ENCODE measurements at places on chromosomes 13 and 19. TPM values are rescaled to one million over a fixed set of nuclear protein-coding genes. Genes with fewer than 3 reads are reported as not detected.

- no peaks in the 10 kb centered on the region for H3K27me3 ChIP-seq
- no peaks in the 10 kb centered on the region for H3K4me1 ChIP-seq
- DNase-seq, result no peak
These were observed 1365.0 kb downstream of the EFNB2 start for GRCh38 chr13:105170438-105170837.

DNA sequence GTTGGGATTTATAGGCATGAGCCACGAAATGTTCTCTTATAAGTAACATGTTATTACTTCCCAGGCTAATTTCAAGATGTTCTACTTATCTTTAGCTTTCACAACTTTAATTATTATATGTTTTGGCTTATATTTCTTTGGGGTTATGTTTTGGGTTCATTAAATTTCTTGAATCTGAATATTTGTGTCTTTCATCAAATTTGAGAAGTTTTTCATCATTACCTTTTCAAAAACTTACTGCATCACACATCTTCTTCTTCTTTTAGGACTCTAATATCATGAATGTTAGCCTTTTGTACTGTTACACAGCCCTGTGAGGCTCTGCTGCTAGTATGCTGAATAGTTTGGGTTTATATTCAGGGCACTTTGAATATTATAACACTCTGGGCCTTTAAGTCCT, 9.7 kb upstream of the ZNF266 start:
- no peaks in the 10 kb centered on the region for H3K4me1 ChIP-seq
- no peak for DNase-seq
- no peak overlapping the region for H3K27ac ChIP-seq
- H3K27me3 ChIP-seq, result no peaks in the 10 kb centered on the region
- no peaks in the 10 kb centered on the region for H3K36me3 ChIP-seq

GRCh38 chr19:52331757-52332156, 4.3 kb upstream of the ZNF610 start:
- H3K4me1 ChIP-seq, result no peaks in the 10 kb centered on the region
- DNase-seq, result no peak
- no peak overlapping the region for H3K27ac ChIP-seq
- no peaks in the 10 kb centered on the region for H3K36me3 ChIP-seq

Gene COL4A1
- 269 TPM for total RNA-seq

Gene SLC5A5
- 0.03 TPM for total RNA-seq

Gene ZIC2
- 0.68 TPM for total RNA-seq

Data from hepatocyte (in vitro differentiated cells).